ENCODE measurements at places on chromosomes 11 and 22.

DNA sequence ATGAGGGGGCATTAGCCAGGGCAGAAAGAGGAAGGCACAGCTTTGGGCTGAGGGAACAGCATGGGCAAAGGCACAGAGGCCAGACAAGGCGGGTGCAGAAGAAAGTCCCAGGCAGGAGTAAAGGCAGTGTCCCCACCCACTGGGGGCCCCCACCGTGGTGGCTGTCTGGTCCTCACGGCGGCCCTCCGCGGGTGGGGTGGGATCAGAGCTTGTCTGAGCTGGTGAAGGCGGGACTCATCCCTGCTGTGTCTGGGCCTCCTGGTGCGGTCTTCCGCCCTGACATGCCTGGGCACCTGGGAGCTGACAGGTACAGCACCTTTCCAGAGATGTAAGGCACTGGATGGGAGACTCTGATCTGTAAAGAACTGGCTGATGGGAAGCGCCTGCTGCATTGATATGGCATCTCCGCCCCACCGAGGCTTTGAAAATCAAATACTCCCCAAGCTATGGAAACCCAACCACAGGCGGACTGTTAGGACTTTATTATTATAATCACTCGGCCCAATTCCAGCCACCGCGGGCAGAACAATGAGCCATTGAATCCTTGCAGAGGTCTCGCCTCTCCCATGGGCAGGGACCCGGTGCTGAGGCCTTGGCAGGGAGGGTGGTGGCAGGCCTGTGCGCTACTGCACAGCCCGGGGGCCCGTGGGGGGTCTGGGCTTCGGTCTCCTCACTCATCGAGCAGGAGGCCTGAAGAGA is 14.2 kb upstream of the GNB1L start:
- DNase-seq: no peak

GRCh38 chr22:27747396-27748221 is 53.9 kb downstream of the MN1 start:
- no peak for DNase-seq

GRCh38 chr11:27150098-27150497 is 109.5 kb downstream of the BBOX1 start:
- DNase-seq: no peak

- DNase-seq: no peak
Observed at GRCh38 chr22:23104187-23104971, 34.1 kb downstream of the GNAZ start.

- no peak for DNase-seq
Observed at GRCh38 chr22:40703736-40704135, 24.5 kb downstream of the MCHR1 start.

DNA sequence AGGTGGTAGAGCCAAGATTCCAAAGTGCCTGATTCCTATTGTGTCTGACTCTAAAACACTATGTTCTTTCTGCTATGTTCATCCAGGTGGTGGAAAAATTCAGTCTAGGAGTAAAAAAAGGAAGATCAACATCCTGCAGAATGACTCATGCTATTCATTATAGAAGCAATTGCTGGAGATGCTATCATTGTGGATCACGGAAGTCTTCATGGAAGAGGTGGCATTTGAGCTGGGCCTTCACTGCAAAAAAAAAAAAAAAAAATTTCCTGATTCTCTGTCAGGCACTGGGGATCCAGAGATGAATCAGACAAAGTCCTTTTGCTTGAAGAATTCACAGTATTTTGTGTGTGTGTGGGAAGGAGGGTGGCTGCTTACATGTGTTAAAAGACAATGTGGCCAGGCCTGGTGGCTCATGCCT is 1.4 kb upstream of the UVRAG start:
- no peak for DNase-seq
